ENCODE measurements at places on chromosomes 1 and 21. TPM values are rescaled to one million over a fixed set of nuclear protein-coding genes. Genes with fewer than 3 reads are reported as not detected.

Gene ATP1A1
- 11.1 TPM for polyA plus RNA-seq

Gene KRTAP10-12
- not detected for polyA plus RNA-seq

Gene COL6A1
- not detected for polyA plus RNA-seq

Gene LCE6A
- not detected for polyA plus RNA-seq

Gene MAB21L3
- not detected for polyA plus RNA-seq

DNA sequence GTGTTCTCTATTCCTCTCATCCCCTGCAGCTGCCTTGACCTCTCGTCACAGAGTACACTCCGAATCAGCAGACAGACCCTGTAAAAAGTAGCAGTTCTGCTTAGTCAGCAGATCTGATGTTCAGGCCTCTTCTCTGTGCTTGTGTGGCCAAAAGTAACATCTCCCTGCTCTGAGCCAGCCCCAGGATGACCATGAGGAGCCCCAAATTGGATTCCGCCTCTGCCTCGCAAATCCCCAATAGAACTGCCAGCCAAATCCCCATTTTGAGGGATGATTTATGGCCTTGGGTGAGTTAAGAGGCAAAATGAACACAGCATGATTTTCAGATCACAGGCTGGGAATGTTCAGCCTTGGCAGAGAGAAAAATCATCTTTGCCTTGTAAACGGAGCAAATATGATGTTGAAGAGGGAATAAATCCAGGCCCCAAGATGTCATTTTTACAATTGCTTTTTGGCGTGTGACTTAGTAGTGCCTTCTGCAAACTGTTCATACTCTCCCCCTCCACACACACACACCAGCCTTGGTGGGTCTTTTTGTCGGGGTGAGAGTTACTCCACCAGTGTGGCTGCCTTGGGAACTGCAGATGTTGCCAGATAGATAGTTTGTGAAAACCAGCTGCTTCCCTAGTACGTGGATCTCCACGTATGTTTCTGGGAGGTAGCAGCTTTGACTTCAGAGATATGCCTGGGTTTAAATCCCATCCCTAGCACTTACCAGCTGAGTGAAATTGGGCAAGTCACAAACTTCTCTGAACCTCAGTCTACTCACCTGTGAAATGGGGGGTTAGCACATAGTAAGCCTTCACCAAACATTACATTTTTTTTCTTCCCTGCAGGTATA is 77.8 kb downstream of the MAN1C1 start:
- no peak for DNase-seq

DNA sequence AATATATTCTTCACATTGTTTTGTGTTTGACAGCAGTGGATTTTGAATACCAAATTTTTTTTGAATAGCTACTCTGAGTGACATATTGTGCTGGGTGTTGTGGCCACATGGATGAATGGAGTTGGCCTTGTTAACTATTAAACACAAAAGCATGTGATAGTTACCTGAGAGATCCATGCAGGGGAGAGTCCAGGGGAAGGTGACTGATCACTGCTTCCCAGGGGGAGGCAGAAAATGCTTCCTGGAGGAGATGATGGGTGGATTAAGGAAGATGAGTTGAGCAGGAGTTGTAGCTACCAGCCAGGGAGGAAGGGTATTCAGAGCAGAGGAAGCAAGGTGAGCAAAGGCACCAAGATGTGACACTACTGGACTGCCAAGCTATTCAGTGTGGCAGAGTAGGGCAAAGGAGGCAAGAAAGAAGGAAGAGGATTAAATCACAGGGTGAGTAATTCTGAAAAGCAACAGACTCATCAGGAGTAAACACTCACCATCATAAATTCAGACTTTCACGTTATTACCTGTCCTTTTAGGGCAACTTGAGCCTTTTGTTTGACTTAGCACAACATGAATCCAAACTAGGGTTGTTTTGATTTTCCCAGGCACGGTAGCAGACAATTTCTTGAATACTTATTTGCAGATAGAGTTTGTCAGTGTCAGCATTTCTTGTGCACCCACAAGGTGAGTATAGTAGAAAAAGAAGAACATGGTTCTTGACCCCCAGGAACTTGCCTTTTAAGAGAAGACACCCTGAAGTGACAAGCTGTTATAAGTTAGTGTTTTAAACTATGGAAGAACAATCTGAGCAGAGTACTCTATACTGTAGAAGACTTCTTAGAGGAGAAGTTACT is 4.2 kb downstream of the CD46 start:
- DNase-seq = no peak

- DNase-seq = no peak
These were observed 46.4 kb downstream of the VPS13D start for GRCh38 chr1:12276225-12276624.

DNA sequence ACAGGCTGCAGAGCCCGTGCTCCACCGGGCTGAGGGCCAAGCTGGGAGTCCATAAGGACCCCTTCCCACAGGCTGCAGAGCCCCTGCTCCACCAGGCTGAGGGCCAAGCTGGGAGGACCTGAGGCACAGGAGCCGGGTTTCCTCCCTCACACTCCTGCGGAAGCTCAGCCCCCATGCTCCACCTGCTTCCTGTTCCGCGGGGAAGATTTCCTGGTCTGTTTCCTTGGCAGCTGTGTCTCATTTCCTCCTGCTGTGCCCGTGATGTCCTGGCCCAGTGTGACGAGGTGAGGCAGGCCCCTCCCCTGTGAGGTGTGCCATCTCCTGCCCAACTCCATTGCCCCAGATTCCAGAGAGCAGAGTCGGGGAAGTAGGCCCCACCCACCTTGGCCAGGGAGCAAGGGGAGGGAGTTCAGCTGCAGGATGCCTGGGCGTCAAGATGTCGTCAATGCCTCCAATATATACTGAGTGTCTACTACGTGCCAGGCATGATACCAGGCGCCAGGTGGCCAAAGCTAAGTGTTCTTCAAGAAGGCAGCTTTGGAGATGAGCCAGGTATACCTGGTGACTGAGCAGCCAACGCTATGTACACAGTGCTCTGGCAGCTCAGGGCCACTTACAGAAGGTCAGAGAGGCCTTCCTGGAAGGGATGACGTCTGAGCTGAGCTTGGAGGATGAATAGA is 58.8 kb downstream of the NAV1 start:
- no peak for DNase-seq

DNA sequence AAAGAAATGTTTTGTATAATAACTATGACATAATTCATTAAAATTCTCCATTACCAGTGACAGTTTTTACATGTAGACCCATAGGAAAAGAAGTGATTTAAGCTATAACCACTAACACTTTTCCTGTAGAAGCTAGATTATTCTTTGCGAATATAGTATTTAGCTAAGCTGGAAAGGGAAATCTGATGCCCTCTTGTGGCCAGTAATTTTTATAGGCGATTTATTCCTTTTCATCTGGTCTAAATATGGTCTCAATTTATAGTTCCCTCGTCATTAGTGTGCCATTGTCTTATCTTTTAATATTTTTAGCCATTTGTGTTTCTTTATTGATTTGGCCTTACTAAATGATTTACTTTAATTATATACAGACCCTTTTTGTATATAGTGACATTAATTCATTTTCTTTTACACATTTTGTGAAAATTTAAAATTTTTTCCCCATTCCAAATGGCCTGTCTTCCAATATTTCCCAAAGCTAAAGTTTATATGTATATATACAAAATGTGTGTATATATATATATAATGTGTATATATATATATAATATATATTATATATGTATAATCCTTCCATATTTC is 26.7 kb downstream of the BTG3 start:
- peak; percentile 3 for DNase-seq

GRCh38 chr1:4025752-4026151 is 125.7 kb upstream of the C1orf174 start:
- DNase-seq = no peak

DNA sequence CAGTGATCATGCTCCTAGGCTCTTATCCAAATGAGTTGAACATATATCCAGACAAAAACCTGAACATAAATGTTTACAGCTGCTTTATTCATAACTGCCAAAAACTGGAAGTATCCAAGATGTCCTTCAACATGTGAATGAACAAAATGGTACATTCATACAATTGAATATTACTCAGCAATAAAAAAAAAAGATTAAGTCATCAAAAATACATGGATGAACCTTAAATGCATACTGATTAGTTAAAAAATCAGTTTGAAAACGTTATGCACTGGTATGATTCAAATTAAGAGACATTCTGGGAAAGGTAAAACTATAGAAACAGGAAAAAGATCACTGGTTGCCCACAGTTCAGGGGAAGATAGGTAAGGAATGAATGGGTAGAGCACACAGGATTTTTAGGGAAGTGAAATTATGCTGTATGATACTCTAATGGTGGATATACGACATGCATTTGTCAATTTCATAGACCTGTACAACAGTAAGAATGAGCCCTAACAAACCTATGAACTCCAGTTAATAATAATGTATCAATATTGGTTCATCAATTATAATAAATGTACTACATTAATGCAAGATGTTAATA is 3.1 kb downstream of the LRRC40 start:
- no peak for DNase-seq

- no peak for DNase-seq
These were observed 37.5 kb upstream of the KIF21B start for GRCh38 chr1:201061049-201061448.

DNA sequence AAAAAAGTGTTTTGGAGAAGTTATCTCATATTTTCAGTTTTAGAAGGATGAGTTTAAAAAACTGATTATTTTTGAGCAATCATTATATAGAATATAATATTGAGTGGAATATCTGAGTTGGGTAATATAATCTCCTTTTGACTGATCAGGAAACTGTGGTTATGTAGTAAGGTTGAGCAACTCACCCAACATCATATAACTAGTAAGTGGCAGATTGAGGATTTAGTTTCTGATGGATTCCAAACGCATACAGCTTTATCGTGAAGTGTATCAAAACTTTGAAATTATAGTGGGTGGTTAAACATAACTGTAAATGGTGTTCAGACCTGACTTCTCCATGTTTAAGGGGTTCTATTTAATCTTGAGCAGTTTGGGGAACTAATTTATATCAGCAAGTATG is 98.6 kb downstream of the OLFM3 start:
- no peak for DNase-seq

DNA sequence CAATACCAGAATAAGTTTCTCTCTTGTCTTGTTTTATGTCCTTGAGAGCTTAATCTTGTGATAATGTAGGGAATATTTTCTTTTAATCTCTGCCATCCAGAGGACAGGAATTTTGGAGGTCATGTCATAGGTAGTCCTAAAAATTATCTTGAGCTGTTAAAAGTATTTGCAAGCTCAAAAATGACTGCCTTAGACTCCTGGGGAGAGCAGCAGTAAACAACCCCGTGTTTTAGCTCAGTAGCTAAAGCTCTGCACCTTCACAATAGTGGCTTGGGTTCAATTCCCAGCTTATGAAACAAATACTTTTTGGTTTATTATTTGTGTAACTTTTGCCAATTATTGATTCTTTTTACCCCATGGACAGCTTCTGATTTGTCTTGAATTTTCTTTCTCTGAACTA is 99.4 kb upstream of the OLFM3 start:
- no peak for DNase-seq

- DNase-seq = no peak
These were observed 6.8 kb downstream of the CORT start for GRCh38 chr1:10456661-10457060.

DNA sequence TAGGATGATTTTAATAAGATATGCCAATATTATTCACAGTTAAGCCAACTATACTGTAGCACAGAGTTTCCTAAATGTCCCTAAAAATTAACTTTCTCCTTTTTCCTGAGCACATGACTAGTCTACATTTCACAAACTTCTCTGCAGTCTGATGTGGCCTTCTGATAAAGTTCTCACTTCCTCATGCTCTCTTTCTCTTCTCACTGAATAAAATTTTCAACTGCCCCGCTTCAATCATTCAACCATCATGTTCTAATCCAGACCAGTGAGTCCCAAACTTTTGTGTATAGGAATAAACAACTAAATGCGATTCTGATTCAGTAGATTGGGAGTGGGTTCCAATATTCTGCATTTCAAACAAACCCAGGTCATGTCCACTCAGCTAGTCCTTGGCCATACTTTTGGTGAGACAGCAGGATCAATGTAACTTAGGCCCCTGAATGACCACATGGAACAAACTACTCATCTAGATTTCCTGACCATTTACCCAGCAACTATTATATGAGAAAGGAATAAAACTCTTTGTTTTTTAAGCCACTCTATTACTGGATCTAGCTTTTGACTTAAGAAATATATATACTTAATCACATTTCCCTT is 20.1 kb downstream of the TUT4 start:
- peak; percentile 18 for DNase-seq

GRCh38 chr1:172320733-172321132 is 99.8 kb upstream of the C1orf105 start:
- DNase-seq = no peak

DNA sequence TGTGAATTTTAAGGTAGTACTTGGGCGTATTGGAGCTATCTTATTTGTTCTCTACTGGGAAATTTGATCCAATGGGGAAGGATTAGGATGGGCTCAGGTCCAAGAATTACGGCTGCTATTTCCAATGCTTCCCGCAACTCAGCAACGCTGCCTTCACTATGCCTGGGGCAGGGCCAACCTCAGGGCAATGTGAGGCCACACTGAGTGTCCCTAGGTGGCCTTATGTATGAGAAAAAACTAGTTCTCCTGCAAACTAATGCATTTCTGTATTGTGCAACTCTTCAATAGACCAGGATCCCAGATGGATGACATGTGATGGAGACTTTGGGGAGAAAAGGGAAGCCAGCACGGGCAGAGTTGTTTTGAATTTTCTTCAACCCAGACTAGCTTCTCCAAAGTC is 168.1 kb downstream of the DUSP10 start:
- no peak for DNase-seq

Measured in naive B cell (primary cell).